ENCODE measurements at places on chromosomes 2 and 18.

GRCh38 chr18:6200204-6200774 lies 214.4 kb downstream of the L3MBTL4 start:
- no peak for DNase-seq

DNA sequence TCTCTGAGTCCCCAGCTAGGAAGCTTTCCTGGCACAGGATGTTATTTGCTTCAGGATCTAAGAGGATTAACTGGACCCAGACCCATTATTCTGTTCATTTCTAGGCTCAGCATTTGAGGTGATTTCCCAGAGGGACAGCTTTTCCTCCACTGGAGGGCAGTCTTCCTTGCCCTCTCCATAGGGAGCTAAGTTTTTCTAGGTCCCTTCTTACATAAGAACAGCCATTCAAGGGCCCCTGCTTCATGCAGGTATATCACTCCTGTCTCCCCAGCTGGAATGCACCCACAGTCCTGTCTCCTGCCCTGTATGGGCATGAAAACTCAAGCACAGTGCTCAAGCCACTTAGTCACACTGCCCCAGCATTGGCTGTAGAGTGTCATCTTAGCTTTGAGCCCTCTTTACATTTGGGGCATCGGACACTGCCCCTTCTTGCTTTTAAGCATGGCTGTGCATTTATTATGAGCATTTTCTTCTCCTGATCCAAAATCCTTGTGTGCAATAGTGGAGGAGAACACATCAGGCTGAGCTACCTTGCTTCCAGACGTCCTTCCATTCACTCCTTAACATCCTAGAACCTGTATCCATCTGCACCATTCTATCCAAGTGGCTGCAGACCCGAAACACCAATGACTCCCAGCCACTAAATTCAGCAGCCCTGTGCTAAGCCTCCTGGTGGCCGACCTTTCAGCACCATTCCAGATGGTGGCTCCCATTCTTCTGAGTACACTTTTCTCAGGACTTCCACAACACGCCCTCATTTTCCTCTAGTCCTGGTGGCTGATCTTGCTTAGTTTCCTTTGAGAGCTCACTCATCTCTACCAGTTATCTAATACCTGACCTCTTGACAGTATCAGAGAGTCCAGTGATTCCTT lies 80.0 kb downstream of the COPS8 start:
- no peak for DNase-seq

DNA sequence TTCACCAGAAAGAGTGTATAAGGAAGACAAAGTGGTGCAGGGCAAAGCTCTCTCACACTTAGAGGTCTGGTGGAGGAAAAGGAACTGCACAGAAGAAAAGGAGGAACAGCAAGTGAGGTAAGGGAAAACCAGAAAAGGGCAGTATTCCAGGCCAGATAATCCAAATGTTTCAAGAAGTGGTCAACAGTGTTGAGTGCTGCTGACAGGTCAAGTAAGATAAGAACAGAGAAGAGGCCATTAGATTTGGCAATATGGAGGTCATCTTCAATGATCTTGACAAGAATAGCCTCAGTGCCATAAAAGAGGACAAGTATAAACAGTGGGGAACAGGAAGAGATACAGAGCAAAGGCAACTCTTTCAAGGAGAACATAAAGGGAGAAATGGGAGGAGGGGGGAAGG lies 15.0 kb downstream of the ADD2 start:
- DNase-seq: no peak

GRCh38 chr2:132538331-132538855 lies 121.8 kb downstream of the GPR39 start:
- DNase-seq: no peak

DNA sequence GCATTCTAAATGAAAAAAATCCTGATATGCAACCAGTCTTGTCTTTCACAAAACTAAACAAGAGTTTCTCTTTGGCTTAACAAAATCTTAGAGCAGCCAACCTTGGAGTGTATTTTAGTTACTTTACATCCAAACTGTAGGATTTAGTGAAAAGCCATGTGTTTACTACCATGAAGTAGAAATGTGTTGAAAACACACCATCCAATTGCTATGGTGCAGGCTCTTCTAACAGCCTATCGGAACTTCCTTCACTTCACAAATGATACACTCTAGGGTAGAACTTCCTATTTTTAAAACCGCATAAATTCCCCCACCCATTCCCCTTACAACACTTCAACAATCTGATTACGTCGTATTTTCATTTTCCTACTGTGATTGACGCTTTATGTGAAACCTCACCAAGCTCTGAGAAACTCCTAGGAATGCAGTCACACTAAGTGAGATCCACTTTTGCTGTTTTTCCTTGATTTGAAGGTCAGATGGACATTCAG lies 74.4 kb upstream of the MAP4K4 start:
- no peak for DNase-seq

DNA sequence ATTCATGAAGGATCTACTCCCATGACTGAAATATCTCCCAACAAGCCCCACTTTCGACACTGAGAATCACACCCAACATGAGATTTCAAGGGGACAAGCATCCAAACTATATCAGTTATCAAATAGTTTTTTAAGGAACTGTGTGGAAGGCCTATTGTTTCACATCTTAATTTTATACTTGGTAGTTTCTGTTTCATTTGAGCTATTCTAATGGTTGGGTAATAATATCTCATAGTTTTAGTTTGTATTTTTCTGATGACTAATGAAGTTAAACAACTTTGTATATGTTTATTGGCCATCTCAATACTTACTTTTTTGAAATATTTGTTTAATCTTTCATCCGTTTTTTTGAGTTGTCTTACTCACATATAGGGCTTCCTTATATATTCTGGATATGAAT lies 135.0 kb downstream of the SCG2 start:
- DNase-seq: no peak

DNA sequence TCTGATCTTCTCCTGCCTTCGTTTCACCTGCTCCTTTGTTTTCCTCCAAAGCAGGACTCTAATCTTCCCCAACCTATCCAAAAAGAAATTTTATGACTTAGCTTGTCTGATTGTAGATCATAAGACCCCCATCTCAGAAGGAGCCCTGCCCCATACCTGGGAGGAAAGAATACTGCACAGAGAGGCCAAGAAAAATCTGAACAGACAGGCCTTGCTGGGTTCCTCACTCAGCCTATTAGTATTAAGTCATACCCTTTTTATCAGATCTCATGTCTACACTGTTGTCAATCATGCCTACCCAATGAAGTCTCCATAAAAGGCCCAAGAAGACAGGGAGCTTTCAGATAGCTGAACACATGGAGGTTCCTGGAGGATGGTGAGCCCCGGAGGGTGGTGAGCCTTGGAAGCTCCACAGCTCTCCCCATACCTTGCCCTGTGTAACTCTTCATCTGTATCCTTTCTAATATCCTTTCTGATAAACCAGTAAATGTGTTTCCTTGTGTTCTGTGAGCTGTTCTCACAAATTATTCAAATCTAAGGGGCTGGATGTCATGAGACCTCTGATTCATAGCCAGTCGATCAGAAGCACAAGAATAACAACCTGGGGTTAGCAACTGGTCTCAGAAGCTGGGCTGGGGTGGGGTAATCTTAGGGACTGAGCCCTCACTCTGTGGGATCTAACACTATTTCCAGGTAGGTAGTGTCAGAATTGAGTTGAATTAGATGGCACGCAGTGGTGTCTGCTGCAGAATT lies 108.8 kb downstream of the SPOPL start:
- no peak for DNase-seq

- DNase-seq: no peak
Measured at GRCh38 chr2:23658466-23658942, 268.4 kb downstream of the ATAD2B start.

DNA sequence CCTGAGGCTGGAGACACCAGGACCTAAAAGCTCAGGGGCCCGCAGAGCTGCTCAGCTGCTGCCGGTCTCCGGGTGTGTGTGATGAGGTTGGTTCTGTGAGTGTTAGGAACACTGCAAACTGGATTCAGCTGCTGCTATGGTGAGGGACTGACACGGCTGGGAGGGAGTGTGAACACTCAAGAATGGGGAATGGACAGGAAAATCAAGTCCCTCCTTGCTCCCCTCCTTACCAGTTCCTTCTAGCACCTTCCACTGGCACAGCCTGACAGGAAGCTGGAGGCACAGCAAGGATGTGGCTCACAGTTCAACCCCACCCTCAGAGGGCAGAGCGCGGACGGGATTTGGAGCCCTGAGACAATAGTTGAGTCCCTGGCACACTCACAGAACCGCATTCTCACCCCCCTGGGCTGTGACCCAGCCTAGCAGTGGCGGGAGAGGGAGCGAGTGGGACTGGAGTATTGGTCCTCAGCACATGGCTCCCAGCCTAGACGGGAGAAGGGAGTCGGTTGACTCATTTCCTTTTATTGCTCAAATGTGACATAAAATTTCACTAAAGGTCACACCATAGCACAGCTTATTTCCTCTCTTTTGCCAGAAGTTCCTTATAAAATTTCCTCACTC lies 42.5 kb downstream of the LRRC30 start:
- DNase-seq: no peak

All from NCI-H1436 treated with DMSO at 0.1 percent for 48 hours (cell line).